ENCODE measurements at places on chromosomes 2 and 18.

DNA sequence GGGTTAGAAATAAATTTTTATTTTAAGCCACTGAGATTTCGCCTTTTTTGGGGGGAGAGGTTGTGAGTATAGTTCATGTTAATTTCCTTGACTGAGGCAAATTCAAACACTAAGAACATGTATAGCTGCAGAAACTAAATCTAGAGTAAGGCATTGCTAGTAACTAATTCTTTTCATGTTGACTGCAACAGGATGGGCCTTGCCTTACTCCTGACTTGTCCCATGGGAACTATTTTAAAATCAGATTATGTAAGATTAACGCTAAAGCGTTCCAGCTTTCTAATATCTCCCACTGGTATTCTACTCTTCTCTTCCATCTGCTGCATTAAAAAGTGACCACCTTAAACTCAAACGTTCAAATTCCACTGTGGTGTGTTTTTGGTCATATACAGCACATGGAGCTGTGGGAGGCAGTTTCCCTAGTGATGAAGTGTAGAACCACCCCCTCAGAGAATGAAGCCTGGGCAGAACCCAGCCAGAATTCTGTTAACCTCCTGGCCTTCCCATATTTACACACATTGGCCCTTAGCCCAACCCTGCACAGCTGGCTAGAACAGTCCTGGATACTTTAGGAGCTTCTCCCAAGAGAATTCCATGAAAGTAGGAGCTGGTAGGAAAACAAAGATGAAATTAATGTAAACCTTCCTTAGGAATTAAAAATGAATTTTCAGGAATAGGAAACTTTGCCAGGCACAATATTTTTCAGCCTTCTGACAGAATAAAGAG, 687.8 kb downstream of the SLC4A3 start:
- DNase-seq = no peak
- no peaks in the 10 kb centered on the region for H3K27me3 ChIP-seq
- no peaks in the 10 kb centered on the region for H3K4me1 ChIP-seq
- no peak overlapping the region for H3K4me3 ChIP-seq

- H3K27ac ChIP-seq = peak overlapping the region; percentile 17
- H3K36me3 ChIP-seq = peaks cover 54% of the 10 kb centered on the region
- no peak overlapping the region for H3K4me3 ChIP-seq
Observed at GRCh38 chr18:26021061-26021754, 69.2 kb downstream of the SS18 start.

DNA sequence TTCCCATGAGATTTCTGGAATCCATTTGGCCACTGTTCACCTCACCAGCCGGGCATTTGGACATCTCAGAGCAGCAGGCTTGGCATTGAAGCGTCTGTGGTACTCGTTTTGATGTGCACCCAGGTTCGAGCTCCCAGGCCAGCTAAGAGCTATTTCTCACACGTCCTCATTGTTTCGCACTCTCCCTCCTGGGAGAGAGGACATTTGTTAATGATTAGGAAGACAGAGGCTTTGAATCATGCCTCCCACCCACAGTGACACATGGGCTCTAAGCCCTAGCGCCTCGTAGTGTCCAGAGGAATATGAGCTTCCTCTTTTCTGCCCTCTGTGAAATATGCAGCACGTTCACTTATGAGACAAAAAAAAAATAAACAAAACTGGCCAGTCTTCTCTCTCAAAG, 361.8 kb downstream of the RND3 start:
- H3K27me3 ChIP-seq = no peaks in the 10 kb centered on the region
- no peaks in the 10 kb centered on the region for H3K36me3 ChIP-seq
- no peak overlapping the region for H3K27ac ChIP-seq
- no peak overlapping the region for H3K4me3 ChIP-seq
- H3K4me1 ChIP-seq = no peaks in the 10 kb centered on the region

GRCh38 chr2:15127301-15127700, 433.8 kb downstream of the NBAS start:
- no peaks in the 10 kb centered on the region for H3K27me3 ChIP-seq
- no peaks in the 10 kb centered on the region for H3K4me1 ChIP-seq
- DNase-seq = no peak

- H3K27ac ChIP-seq = no peak overlapping the region
- no peaks in the 10 kb centered on the region for H3K36me3 ChIP-seq
- H3K4me1 ChIP-seq = no peaks in the 10 kb centered on the region
- no peaks in the 10 kb centered on the region for H3K27me3 ChIP-seq
- no peak overlapping the region for H3K4me3 ChIP-seq
Observed at GRCh38 chr2:169510496-169510895, 994 bp downstream of the KLHL41 start.

- H3K27me3 ChIP-seq = no peaks in the 10 kb centered on the region
- no peak overlapping the region for H3K4me3 ChIP-seq
- H3K36me3 ChIP-seq = peaks cover 2% of the 10 kb centered on the region
- no peak for DNase-seq
Observed at GRCh38 chr2:237438080-237438940, 24.3 kb upstream of the COL6A3 start.

DNA sequence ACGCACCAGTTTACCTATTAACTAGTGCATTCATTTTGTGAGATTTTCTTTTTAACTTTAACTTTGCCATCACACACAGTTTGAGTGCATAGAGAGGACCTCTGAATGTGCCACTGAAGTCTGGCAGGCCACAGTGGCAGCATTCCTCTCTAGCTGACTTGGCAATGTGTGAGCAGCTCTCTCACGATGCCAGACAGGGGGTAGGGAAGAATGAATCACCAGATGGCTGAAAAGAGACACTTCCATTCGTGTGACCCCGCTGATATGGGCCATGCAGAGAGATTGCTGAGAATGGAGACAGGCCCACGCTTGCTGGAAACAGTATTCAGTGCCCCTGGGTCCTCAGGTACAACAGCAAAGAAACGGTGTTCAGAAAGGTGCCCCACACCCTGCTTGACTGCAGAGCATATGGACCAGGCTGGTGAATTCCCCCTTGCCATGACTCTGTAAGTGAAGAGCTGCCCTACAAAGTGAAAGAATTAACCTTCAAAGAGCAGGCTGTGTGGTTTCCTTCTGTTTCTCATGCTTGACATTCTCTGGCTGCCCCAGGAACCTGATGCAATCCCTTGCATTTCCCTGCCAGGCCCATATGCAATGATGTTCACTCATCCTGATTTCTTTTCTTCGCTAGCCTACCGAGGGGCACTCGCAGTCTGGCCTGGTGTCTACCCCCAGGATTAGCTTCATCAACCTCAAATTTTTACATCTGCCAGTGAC, 236.1 kb downstream of the CDH20 start:
- peak overlapping the region; percentile 5 for H3K27ac ChIP-seq
- H3K27me3 ChIP-seq = peaks cover 35% of the 10 kb centered on the region
- DNase-seq = no peak
- H3K4me3 ChIP-seq = no peak overlapping the region
- H3K4me1 ChIP-seq = peaks cover 2% of the 10 kb centered on the region
- H3K36me3 ChIP-seq = peaks cover 4% of the 10 kb centered on the region

DNA sequence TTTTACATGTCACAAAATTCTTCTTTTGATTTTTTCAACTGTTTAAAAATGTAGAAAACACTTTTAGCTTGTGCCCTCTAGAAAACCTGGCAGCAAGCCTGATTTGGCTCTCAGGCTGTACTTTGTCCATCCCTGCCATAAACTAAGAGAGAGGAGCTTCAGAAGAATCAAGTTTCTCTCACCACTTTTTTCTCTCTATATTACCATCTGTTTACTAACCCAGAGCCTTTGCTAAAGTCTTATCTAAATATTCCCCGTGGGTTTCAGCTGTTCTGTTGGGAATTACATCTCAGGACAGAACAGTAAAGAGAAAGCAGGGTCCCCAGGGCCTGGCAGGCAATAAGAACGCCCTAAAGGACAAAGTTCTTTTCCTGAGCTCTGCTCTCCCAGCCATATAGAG, 409.1 kb upstream of the CRIM1 start:
- no peak overlapping the region for H3K27ac ChIP-seq
- H3K27me3 ChIP-seq = no peaks in the 10 kb centered on the region
- no peak overlapping the region for H3K4me3 ChIP-seq
- no peak for DNase-seq

DNA sequence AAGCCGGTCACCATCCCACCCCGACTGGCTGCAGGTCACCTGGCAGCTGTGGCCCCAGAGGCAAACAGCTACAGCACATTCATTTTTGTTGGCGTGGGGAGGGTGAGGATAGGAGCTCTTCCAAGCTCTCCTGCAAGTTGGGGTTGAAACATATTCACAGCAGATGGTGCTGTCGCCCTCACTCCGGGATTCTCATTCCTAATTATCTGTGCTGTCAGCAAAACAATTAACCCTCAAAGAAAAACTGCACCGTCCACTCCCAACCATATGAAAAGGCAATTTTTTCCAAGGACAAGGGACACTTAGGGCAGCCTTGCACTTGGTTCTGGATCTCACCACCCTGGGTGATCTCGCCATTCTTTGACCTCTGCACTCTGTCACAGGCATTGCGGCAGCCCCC, 68.6 kb downstream of the ZBTB7C start:
- no peak overlapping the region for H3K27ac ChIP-seq
- H3K4me1 ChIP-seq = no peaks in the 10 kb centered on the region
- H3K4me3 ChIP-seq = no peak overlapping the region
- H3K27me3 ChIP-seq = peaks cover 4% of the 10 kb centered on the region
- DNase-seq = no peak

DNA sequence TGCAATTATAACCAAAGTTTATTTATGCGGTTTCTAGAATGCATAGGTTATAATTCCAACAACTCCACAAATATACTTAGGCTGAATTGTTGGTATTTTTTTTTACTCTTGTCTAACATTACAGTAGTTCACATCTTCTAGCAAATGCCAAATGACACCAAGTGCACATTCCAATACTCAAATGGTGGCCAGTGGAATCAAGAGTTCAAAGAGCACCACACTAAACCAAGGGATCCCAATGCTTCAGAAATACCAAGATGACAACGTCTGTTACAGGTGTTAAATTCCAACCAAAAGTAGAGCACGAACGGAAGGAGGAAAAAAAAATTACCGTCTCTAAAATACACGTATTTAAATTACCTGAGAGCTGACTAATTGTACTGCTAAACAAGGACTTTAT, 136.2 kb downstream of the TMEM247 start:
- no peaks in the 10 kb centered on the region for H3K27me3 ChIP-seq
- H3K27ac ChIP-seq = peak overlapping the region; percentile 98
- peaks cover 18% of the 10 kb centered on the region for H3K4me1 ChIP-seq
- H3K36me3 ChIP-seq = peaks cover 10% of the 10 kb centered on the region
- peak overlapping the region; percentile 91 for H3K4me3 ChIP-seq

- DNase-seq = no peak
- no peak overlapping the region for H3K4me3 ChIP-seq
- H3K27ac ChIP-seq = no peak overlapping the region
- H3K36me3 ChIP-seq = peaks cover 16% of the 10 kb centered on the region
Observed at GRCh38 chr2:199926806-199927205, 15.7 kb downstream of the C2orf69 start.

- no peak overlapping the region for H3K27ac ChIP-seq
- H3K4me3 ChIP-seq = no peak overlapping the region
- peaks cover 3% of the 10 kb centered on the region for H3K27me3 ChIP-seq
Observed at GRCh38 chr2:74944987-74945787, 13.3 kb upstream of the POLE4 start.

DNA sequence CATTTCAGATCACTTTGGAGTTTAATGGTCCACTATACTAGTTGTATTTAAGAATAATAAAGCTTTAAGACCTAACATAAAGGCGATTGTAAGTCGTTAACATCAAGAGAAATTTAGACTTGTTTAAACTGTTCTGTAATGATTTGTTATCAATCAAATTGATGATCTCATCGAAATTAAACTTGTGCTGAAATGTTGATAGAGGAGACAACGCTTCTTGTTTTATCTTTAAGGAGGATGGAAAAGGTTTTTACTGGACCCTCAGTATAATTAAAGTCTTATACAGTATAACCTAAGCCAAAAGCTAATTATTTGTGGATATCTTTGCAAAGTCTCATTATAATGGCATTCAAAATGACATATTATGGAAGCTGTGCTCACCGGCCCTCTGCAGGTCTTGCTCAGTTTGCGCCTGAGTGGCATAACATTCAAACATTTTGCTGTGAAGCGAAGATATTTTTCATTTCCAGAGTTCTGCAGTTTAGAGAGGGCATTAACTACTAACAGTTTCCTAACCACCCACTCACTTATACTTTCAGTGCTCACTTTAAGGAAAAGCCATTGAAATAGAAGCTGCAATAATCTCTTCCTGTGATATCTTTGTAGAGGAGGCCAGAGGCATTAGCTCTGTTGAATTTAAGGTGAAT, 1.4 kb upstream of the SERTAD2 start:
- DNase-seq = peak; percentile 52
- peak overlapping the region; percentile 78 for H3K4me3 ChIP-seq
- peaks cover 7% of the 10 kb centered on the region for H3K36me3 ChIP-seq
- H3K27me3 ChIP-seq = no peaks in the 10 kb centered on the region

DNA sequence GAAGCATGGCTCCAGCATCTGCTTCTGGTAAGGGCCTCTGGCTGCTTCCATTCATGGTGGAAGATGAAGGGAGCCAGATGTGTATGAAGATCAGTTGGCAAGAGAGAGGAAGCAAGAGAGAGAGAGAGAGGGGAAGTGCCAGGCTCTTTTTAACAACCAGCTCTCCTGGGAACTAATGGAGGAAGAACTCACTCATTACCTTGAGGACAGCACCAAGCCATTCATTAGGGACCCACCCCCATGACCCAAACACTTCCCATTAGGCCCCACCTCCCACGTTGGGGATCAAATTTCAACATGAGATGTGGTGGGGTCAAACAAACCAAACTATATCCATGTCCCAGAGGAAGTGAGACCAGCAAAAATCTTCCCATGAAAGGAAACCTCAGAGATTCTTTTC, 124.8 kb upstream of the SIX2 start:
- no peak for DNase-seq
- H3K27ac ChIP-seq = no peak overlapping the region

GRCh38 chr2:117127680-117128079, 686.8 kb upstream of the DDX18 start:
- H3K4me1 ChIP-seq = no peaks in the 10 kb centered on the region
- H3K27me3 ChIP-seq = no peaks in the 10 kb centered on the region
- no peak overlapping the region for H3K4me3 ChIP-seq
- H3K27ac ChIP-seq = no peak overlapping the region
- DNase-seq = no peak

- H3K4me3 ChIP-seq = no peak overlapping the region
- peaks cover 31% of the 10 kb centered on the region for H3K4me1 ChIP-seq
- DNase-seq = no peak
- H3K36me3 ChIP-seq = peaks cover 44% of the 10 kb centered on the region
- no peaks in the 10 kb centered on the region for H3K27me3 ChIP-seq
Observed at GRCh38 chr18:9189491-9189890, 52.9 kb downstream of the ANKRD12 start.

- no peak for DNase-seq
- no peak overlapping the region for H3K4me3 ChIP-seq
- no peak overlapping the region for H3K27ac ChIP-seq
- no peaks in the 10 kb centered on the region for H3K4me1 ChIP-seq
- H3K27me3 ChIP-seq = no peaks in the 10 kb centered on the region
- H3K36me3 ChIP-seq = no peaks in the 10 kb centered on the region
Observed at GRCh38 chr2:123723706-123724105, 301.4 kb upstream of the CNTNAP5 start.

- no peaks in the 10 kb centered on the region for H3K27me3 ChIP-seq
- peaks cover 11% of the 10 kb centered on the region for H3K4me1 ChIP-seq
- no peak overlapping the region for H3K4me3 ChIP-seq
- peak; percentile 3 for DNase-seq
Observed at GRCh38 chr2:62140426-62141141, 55.3 kb upstream of the B3GNT2 start.
